ENCODE measurements at places on chromosomes 1 and 21.

- no peak for DNase-seq
Observed at GRCh38 chr1:57403201-57403600, 20.7 kb downstream of the DAB1 start.

- DNase-seq = no peak
Observed at GRCh38 chr1:163561580-163562295, 240.0 kb downstream of the NUF2 start.

GRCh38 chr1:52059321-52059720, 3.2 kb downstream of the BTF3L4 start:
- DNase-seq = no peak

- no peak for DNase-seq
Observed at GRCh38 chr1:234303231-234303630, 70.0 kb upstream of the COA6 start.

- DNase-seq = no peak
Observed at GRCh38 chr1:81922955-81923354, 122.2 kb downstream of the ADGRL2 start.

DNA sequence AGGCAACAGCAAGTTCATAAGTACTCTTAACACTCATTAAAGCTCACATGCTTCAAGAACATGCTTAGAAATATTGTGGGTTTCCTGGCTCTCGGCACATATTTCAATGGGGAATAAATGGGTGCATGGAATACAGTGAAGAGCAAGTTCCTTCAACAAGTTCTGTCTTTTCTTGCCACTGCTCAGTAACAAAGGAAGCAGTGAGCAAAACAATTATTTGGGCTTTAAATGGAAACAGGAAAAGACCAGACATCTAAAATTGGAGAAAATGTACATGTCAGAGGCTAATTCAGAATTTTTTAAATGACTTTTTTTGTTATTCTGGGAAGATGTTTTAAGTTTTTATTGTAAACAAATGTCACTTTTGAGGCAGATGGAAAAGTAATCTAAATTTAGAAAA, 478.7 kb downstream of the SETD4 start:
- DNase-seq = no peak

DNA sequence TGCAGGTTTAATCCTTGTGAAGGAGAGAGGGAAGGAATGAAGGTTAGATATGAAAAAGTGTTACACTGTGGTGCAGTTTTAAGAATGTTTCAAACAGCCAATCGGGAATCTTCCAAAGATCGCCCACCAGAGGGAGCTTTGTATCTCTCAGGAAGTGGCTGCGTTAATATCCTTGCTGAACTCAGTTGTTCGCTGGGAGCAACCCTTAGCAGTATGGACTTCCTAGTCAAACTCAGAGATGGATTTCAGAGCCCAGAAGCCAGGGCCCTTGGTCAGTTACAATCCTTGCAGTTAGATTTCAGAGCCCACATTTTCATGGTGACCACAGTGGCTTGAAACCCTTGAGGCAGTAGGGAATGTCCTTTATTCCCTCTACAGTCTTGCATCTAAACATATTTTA, 136.2 kb downstream of the NTNG1 start:
- no peak for DNase-seq

DNA sequence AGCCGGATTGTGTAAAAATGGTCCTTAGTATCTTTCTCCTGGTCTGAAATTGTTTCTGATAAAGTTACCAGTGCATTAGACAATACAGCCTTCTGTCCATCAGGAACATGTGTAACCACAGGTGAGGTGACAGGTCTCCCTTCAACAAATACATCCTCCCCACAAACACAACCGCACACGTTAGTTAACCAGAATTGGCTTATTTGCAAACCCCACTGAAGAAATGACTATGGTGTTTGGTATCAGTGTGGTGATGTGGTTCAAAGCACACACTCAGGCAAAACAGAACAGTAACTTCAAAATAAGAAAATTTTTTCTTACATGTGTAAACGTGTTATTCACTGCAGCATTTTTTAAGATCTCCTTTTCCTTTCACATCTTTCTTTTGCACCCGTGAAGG, 517.2 kb upstream of the NR5A2 start:
- no peak for DNase-seq

GRCh38 chr1:10612436-10613160, 137.8 kb downstream of the PEX14 start:
- DNase-seq = no peak

DNA sequence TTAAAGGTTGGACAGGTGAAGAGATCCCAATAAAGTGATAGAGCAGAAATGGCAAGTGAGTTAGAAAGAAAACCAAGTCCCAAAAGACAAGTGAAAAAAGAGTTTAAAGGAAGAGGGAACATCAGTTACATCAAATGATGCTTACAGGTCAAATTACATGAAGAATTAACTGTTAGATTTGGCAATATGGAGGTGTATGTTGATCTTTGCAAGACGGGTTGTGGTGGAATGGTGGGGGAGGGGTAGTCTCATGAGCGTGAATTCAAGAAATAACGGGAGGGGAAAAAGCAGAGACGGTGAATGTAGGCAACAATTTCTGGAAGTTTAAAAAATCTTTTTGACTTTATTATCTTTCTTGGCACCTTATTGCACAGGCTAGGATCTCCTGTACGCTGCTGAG, 76.6 kb downstream of the NTPCR start:
- DNase-seq = no peak

DNA sequence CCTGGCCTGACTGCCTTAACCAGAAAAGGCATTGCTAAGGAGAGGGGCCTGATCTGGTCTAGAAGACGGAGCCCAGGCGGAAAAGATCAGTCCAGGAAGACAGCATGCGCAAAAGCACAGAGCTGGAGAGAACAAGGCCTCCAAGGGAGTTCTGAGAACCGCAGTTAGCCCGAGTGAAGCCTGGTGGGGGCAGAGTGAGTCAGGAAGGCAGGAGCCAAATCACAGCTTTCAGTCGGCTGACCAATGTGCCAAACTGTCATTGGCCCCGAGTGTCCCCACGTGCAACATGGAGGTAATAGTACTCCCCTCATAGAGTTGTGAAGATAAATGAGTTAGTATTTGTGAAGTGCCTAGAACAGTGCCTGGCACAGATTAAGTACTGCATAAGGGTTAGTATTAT, 1.2 kb upstream of the TSPAN2 start:
- DNase-seq = no peak

GRCh38 chr1:221839782-221840395, 98.0 kb upstream of the DUSP10 start:
- DNase-seq = peak; percentile 62

DNA sequence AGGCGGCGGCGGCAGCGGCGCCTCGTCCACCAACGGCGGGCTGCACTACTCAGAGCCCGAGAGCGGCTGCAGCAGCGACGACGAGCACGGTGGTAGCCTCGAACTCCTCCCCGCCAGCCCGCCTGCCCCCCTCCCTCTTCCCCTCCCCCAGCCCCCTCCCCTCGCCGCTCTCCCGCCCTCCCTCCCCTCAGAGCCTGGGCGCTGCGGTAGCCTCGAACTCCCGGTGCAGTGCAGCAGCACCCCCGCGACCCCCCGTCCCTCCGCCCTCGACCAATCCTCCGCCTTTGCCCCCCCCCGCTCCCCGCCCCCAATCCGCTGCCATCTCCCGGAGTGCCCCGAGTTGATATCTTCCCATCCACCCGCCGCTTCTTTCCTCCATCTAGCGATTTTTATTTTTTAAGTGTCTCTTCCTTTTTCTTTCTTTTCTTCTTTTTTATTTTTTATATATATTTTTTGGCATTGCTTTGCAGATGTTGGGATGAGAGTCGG, 516 bp downstream of the RCOR3 start:
- no peak for DNase-seq

GRCh38 chr1:41898191-41898713, 20.5 kb downstream of the HIVEP3 start:
- peak; percentile 38 for DNase-seq

DNA sequence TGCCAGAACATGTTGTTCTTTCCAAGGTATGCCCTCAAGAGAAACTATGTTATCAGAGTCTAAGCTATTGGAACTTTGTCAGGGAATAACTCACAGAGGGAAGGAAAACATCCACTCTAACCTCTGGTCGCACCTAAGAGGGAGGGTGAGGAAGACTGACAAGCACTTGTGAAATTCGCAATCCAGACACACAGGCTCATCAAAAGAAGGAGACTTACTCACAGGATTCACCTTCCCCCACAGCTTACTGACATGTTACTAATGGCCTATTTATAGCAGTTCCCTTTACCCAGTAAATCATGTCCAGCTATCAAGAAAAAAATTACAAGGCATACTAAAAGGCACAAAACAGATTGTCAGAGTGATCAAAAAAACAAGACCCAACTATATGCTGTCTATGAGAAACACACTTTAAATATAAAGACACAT, 36.9 kb downstream of the WDR64 start:
- DNase-seq = no peak

GRCh38 chr1:219773775-219774174, 154.6 kb downstream of the SLC30A10 start:
- no peak for DNase-seq

DNA sequence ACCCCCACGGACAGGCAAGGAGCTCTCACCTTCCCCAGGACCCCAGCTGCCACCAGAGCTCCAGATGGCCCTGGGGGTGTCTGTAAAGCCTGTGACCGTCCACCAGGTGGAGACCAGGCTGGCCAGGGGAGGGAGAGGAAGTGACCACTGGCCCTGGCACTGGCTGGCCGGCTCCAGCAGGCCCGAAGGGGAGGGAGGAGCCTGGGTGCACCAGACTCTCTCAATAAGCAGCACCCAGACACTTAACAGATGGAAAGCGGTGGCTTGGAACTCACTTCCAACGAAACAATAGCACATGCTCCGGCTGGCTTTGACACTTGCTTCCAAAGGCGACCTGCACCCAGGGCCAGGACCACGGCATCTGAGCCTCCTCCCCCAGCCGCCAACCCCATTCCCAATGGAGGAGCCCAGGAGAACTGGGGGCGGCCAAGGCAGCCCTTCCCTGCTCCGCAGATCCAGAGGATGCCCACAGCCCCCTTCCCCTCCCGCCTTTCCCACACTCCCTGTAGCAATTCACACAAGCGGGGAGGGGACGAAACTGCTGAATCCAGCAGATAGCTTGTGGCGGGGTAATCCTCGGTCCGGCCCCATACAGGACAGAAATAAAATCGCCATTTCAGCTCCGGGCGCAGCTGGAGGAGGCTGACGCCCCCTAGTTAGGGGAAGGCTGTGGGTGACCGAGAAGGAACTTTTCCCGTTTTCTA, 742 bp upstream of the PDE9A start:
- no peak for DNase-seq

- no peak for DNase-seq
Observed at GRCh38 chr1:231171623-231172197, 9.9 kb downstream of the TRIM67 start.
